ENCODE measurements at places on chromosomes 3 and 15. TPM values are rescaled to one million over a fixed set of nuclear protein-coding genes. Genes with fewer than 3 reads are reported as not detected.
A peak's percentile ranks its signal among the peaks of the same experiment; 100 is the strongest.

GRCh38 chr15:92901072-92901761 lies 1.1 kb downstream of the CHD2 start:
- DNase-seq, result no peak

GRCh38 chr15:92574161-92574560 lies 81.4 kb downstream of the FAM174B start:
- no peak for DNase-seq

The PLA1A gene
- not detected for total RNA-seq

DNA sequence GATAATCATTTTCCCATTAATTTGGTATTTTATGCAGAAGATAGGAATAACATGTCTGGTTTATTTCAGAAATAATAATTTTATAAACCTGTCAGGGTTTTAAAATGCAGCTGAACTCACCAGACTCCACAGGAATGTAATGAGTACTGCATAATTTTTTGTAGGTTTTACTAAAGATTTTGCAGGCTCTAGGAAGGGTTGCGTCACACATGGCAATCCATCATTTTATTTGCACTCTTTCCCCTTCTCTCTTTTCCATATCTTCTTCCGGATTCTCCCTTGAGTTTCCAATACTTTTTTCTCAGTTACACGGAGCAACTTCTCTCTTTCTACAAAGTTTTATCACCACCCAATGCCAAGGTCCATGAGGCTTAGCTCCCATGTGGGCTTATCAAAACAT lies 234.7 kb downstream of the NFKBIZ start:
- DNase-seq, result no peak

GRCh38 chr15:25990220-25990619 lies 127.1 kb upstream of the ATP10A start:
- no peak for DNase-seq

DNA sequence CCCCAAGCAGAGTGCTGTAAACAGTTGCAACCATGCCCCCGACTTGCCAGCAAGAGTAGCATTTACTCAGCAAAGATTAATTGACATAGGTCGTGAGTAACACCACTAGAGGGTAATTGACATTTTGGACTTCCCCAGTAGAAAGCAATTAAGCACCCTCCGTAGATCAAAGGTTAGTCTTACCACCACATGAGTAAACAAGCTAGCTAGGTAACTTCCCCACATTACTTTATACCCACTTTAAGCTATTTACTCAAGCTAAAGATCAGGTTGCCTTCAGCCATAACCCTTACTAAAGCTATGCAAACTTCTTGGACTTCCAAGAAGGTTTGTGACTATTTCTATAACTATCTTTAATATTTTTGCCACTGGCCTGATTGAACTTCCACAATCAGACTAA lies 1072.7 kb downstream of the OTOL1 start:
- no peak for DNase-seq

DNA sequence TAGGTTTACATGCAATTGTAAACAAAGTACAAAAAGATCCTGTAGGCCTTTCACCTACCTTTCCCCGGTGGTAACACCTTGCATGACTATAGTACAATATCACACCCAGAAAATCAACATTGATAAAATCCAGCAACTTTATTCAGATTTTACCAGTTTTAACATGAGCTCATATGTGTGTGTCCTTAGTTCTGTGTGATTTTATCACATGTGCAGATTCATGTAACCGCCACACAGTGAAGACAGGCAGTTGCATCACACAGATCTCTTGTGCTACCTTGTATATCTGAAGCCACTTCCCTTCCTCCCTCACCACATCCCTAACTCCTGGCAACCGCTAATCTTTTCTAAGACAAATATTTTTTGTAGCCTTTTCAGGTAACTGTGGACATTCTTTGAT lies 183.5 kb upstream of the C2CD4B start:
- DNase-seq, result no peak

DNA sequence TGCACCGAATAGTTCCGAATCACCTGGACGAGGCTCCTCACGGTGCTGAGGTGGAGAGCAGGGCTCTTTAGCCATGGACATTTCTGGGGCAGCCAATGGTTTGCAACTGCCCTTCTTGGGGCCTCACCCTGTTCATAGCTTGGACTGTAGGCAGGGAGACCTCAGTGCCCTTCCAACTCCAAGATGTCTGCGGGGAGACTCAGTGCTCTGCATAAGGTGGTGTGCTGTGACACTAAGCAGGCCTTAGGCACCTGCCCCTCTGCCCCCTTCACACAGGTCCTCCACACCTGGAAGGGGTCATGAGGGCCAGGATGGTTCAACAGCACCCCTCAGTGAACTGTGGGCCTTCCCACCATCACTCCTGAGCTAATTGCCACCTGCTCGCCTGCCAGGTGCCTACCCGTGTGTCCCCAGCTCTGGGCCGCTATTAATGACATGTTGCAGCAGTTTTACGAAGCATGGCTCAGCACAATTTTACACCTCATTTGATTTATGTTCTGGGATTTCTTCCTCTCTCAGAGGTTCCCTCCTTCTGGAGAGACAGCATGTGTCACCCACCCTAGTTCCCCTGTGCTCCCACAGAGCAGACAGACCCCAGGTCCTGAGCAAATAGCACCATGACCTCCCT lies 101.2 kb upstream of the SMAD3 start:
- no peak for DNase-seq

DNA sequence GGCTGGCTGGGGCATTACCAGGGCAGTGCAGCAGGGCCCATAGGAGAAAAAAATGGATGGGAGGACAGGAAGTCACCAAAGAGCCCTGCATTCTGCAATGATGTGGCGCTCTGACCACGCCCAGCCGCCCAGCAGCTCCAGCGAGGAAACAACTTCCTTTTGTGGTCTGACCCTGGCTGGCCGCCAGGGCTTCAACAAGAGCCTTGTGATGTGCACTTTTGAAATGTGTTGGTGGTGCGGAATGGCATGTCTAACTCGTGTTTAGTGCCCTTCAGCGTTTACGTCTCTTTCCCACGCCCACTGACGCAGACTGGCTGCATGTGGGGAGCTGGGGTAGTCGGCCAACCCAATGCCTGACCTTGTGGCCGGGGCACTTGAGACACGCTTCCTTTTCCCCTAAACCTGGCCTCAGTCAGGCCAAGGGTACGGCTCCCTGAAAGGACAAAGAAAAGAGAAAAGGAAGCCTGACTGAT lies 81.9 kb upstream of the CTNNB1 start:
- DNase-seq, result peak; percentile 12

DNA sequence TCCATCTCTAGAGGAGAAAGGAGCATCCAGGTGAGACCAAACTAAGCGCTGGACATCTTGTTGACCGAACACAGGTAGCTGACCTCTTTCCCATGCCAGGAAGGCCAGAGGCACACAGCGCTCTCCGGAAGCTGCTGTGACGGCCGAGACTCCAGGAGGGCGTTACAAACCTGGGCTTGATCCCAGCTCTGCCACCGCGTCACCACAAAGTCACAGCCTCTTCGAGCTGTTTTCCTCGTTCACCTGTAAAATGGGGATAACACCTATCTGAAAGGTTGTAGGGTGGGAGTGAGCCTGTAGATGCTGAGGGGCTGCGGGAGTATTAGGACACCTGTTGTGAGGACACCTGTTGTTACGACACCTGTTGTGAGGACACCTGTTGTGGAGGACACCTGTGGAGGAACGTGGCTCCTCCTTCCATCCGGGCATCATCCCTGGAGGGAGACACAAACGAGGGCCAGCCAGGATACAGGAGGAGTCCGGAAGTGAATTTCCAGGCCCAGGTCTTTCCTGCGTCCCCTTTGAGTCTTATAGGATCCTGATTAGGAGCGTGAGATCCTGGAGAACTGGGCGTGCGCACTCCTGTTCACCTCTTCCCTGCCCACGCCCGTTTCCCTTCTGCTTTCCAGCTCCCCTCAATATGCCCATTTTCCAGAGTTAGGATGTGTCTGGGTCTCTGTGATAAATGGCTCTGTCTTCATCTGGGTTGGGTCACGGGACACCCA lies 2.3 kb upstream of the MUC4 start:
- no peak for DNase-seq

- DNase-seq, result no peak
These were observed 183.2 kb downstream of the MEGF11 start for GRCh38 chr15:66070220-66070934.

GRCh38 chr3:156668073-156668763 lies 6.2 kb upstream of the TIPARP start:
- no peak for DNase-seq

DNA sequence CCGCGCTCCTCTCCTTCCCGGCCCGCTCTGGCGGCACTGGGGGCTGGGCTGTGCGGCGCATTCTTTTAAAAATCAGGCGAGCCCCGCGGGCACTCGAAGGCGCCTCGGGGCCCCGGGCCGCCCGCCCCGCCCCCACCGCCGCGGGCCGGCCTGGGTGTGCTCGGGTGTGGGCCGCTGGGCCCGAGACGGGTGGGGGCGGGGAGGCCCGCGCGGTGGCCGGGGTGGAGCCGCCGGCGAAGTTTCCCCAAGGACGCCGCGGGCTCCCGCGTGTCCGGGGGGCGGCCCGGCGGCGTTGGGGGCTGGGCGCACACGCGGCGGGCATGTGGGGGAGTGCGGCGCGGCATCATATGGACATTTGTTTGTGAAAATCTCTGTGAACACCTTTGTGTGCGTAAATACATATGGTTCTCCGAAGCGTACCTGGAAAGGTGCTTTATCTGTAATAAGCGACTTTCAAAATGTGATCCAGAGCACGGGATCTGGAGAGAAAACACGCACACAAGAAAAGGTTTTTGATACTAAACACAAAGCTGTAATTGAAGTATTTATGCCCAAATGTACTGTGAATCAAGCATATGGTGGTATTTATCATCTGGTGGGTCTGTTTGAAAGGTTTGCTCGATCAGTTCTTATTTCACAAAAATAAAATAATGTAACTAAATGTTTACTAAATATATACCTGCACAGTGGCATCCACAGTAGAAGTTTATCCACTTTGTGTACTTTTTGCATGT lies 612 bp upstream of the TBL1XR1 start:
- no peak for DNase-seq

The GOLGA8O gene
- total RNA-seq, result not detected

DNA sequence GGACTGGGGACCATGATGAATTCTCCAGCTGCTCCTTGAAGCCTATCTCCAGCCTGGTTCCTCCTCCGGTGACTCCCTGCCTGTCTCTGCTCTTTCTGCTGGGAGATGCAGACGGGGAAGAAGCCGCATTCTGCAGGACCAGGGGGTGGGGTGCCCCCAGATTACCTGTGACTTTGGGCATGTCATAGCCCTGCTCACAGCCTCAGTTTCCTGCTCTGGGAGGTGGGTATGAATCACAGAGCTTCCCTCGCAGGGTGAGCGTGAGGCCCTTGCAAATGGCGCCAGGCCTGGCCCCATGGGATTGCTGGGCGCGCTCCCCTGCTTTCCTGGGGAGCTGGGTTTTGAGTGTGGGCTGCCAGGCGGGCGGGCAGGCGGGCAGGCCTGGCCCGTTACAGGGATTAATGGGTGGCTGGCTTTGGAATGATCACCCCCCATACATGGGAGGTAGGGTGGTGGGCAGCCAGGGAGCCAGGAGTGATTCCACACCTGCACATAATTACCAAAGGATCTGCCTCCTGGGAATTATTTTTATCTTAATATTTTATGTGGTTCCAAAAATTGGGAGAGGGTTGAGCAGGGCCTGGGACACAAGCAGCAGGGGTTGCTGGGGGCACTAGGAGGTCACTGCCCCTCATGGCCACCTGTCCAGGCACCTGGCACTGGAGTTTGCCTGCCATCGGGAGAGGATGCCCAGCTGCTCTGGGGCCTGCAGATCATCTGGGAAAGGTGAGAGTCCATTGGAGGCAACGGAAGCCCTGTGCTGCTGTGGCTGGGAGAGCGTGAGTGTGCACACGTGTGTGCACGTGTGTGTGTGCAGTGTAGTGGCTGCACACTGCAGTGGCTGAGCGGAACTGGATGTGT lies 106.8 kb downstream of the WNT7A start:
- no peak for DNase-seq

The PXYLP1 gene
- total RNA-seq, result 33.5 TPM

GRCh38 chr3:193833592-193833991 lies 240.6 kb downstream of the OPA1 start:
- DNase-seq, result no peak

The CLDND1 gene
- total RNA-seq, result 102 TPM

The NMD3 gene
- total RNA-seq, result 42.0 TPM

DNA sequence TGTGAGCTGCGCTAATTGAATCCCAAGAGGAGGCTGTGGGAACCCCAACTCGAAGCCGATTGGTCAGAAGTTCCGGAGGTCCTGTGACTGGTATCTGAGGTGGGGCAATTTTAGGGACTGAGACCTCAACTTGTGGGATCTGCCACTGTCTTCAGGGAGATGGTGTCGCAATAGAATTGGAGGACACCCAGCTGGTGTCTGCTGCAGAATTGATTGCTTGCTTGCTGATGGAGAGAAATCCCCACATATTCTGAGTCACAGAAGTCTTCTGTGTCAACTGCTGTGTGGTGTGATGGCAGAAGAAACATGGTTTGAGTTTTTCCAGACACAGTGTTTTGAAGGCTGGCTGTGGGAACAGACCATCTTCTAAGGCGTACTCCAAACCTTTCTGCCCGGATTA lies 99.7 kb upstream of the PLXNA1 start:
- no peak for DNase-seq

GRCh38 chr15:100998630-100999029 lies 79.5 kb downstream of the LRRK1 start:
- no peak for DNase-seq

DNA sequence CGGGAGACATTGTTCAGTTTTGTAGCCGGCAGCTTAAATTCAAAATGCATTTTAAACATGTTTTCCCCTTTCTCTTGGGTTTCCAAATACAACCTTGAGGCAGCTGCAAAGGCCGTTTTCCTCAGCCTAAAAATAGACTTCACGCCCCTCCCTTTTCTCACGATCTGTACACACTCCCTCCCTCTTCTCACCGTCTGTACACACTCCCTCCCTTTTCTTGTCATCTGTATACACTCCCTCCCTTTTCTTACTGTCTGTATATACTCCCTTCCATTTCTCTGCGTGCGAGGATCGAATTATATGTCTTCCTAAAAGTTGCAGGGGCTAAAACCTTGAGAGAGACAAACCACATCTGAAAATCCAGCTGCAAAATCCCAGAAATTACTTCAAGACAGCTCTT lies 8.9 kb downstream of the MUC4 start:
- no peak for DNase-seq

DNA sequence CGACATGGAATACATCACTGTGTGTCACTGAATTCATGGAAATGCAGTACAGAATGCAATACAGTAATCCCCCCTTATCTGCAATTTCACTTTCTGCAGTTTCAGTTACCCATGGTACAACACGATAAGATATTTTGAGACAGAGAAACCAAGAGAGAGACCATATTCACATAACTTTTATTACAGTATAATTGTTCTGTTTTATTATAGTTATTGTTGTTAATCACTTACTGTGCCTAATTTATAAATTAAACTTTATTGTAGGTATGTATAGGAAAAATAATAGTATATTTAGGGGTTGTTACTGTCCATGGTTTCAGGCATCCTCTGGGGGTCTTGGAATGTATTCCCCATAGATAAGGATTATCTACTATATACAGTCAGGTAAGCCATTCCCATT lies 61.8 kb downstream of the MBNL1 start:
- DNase-seq, result no peak

The CLDN1 gene
- total RNA-seq, result 0.14 TPM

The SLC27A2 gene
- 0.91 TPM for total RNA-seq
